ENCODE measurements at places on chromosomes 3 and 15. TPM values are rescaled to one million over a fixed set of nuclear protein-coding genes. Genes with fewer than 3 reads are reported as not detected.

DNA sequence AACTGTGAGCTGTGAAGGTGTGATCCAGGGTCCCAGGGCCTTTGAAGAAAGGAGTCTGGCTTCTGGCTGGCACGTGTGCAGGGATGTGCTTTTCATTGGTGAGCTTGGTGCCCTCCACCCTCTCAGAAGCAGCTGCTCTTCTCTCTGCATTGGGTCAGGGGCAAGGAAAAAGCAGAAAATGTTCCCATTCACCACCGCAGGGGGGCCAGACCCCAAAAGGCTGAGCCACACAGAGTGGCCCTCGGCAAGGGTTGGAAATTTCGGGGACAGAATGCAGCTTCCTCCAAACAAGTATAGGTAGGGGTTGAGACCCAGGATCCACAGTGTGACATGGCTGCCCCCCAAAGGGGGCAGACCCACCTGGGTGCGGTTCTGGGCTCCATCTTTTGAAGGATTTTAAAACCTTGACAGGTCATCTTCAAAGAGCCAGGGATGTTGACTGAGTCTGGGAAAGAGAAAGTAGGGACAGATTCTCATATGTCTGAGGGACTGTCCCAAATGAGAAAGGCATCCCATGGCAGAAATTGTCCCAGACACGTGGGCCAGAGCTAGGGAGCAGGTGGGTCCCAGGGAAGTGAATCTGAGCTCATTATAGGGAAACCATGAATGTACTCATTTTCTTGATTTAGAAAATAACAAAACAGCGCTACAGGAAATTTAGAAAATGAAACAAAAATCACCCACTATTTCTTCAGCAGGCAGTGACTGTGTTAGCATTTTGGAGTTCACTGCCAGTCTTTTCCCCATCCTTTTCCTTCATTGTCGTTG is 2.7 kb downstream of the CSK start:
- H3K27ac ChIP-seq, result no peak overlapping the region
- no peaks in the 10 kb centered on the region for H3K4me1 ChIP-seq
- H3K27me3 ChIP-seq, result no peaks in the 10 kb centered on the region
- no peaks in the 10 kb centered on the region for H3K36me3 ChIP-seq
- no peak overlapping the region for H3K4me3 ChIP-seq

DNA sequence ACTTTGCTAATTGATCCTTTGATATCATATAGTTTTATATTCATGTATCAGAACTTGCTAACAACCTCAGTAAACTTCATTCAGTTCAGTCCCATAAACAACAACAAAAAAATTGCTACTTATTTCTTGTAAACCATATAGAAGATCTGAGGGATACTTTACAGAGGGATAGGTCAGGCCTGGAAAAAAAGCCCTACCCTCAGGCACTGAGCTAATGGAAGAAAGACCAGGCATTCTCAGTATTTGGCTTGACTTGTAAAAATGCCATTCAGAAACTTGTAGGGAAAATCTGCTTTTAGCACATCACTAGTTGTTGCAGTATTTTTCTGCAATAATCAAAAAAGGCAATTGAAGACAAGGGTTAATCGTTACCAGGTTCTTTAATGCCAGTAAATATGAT is 33.1 kb downstream of the ARMC8 start:
- no peak overlapping the region for H3K27ac ChIP-seq
- H3K27me3 ChIP-seq, result no peaks in the 10 kb centered on the region
- H3K36me3 ChIP-seq, result no peaks in the 10 kb centered on the region
- H3K4me3 ChIP-seq, result no peak overlapping the region
- DNase-seq, result no peak

GRCh38 chr3:43190670-43191069 is 84.8 kb upstream of the POMGNT2 start:
- H3K4me1 ChIP-seq, result no peaks in the 10 kb centered on the region
- H3K4me3 ChIP-seq, result no peak overlapping the region
- H3K27ac ChIP-seq, result no peak overlapping the region

GRCh38 chr15:93087825-93088199 is 1.2 kb downstream of the RGMA start:
- no peaks in the 10 kb centered on the region for H3K27me3 ChIP-seq
- no peaks in the 10 kb centered on the region for H3K36me3 ChIP-seq
- H3K27ac ChIP-seq, result no peak overlapping the region

- no peak for DNase-seq
- H3K4me1 ChIP-seq, result no peaks in the 10 kb centered on the region
- H3K27ac ChIP-seq, result no peak overlapping the region
- no peaks in the 10 kb centered on the region for H3K36me3 ChIP-seq
Observed at GRCh38 chr3:166759736-166760513, 620.2 kb downstream of the ZBBX start.

Gene CSTA
- 9.3 TPM for total RNA-seq
